Left renal cortex interstitium (tissue), 4 donors: ENCODE measurements at places on chromosomes 11 and 22.

- DNase-seq = no peak
Observed at GRCh38 chr22:39282645-39283321, 36.6 kb downstream of the RPL3 start.

DNA sequence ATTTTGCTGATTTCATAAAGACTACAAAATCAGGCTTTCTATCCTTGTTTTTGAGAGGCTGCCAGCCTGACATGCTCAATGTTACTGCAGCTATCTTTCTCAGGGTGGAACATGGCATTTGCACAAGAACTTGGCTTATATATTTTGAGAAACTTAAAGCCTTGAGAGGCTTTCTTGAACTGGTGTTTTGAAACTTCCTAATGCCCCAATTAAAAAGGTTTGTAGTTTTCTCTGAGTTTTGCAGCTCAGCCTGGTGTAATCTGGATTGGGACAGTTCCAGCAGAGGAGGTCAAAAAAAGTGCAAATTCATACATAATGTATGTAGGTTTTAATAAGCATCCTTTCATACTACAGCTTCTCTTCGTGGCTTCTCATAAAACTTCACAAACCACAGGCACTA, 223.4 kb downstream of the FAM76B start:
- no peak for DNase-seq

GRCh38 chr22:43624144-43624998, 187.7 kb downstream of the EFCAB6 start:
- DNase-seq = no peak

DNA sequence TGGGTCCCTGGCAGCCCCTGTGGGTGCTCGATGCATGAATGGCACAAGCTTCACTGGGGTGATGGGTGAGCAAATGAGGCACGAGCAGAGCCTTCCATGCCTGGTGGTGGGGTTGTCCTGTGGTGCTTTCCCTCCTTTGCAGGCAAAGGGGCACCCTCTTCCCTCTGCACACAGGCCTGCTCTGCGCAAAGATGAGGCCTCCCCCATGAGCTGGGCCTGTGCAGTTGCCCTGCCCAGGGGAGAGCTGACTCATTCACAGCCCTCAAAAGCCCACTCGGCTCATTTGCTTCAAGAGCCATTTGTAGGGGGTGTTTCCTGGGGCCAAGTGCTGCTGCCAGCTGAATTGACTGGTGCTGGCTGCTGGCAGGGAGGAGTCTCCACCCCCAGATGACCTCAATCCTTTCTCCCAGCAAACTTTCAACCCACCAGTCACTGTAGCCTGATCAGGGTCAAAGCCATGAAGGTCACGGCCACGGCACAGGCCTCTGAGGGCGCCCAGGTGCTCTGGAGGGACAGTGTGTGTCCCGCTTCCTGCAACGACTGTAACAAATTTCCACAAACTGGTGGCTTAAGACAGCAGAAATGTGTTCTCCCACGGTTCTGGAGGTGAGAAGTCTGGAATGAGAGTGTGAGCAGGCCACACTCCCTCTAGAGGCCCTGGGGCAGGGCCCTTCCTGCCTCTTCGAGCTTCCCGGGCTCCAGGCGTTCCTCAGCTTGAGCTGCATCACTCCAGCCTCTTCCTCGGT, 48.8 kb upstream of the ANO1 start:
- DNase-seq = no peak

DNA sequence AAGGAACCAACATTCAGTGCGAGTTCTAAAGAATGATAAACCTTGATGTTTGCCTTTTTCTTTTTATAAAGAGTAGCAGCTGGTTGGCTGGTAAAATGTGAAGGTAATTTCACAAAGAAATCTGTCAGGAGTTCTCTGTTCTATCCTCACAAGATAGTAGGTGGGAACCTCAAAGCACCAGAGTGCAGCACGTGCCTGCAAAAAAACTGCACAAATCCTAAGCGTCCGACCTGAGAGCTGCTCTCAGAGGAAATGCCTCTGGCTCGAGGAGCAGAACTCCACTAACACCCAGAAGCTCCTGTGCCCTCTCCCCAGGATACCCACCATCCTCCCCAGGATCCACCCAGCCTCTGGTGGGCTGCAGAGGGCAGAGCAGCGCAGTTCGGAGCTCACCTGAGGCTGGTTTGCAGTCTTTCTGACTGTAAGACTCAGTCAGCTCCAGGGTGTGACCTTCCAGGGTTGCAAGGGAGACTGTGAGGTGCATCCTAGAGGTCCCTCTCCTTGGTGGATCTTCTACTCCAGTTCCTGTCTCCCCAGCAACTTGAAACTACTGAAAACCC, 23.5 kb downstream of the PRDM10 start:
- DNase-seq = no peak

GRCh38 chr11:125074511-125075241, 11.6 kb downstream of the SLC37A2 start:
- DNase-seq = no peak

- no peak for DNase-seq
Observed at GRCh38 chr11:125193841-125194240, 29.3 kb downstream of the PKNOX2 start.

DNA sequence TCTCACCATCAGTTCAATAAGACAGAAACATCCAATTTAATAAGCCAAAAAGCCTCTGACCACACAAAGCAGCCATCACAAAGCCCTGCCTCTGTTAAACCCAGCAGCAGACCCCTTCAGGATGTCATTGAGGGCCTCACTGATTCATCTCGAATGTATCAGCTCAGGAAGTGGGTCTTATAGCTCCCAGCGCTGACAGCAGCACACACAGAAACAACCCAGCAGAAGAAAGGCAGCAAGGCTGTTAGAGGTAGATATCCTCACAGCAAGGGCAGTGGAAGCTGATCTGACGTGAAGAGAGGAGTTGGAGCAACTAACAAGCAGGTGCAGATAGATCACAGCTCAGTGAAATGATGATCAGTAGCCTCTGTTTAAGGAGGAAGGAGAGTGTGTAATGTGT, 86.2 kb upstream of the NCAM1 start:
- no peak for DNase-seq

DNA sequence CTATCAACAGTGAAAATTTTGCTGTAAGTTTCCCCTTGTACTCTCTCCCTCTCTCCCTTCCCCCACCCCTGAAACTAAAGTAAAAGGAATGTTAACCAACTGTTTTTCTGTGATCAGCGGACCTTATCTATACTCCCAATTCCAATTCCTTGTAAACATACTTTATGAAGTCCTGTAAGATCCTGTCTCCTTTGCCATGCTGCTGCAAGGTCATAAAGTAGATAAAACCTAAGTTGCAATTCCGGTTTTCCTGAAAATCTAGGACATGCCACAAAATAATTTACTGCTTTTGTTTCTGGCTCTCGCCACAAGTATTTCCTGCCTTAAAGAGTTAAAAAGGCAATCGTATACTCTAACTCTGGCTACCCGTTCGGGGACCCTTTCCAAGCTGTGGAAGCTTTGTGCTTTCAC, 1469.0 kb downstream of the LRRC4C start:
- peak; percentile 57 for DNase-seq

GRCh38 chr11:23403210-23404185, 543.2 kb upstream of the CCDC179 start:
- no peak for DNase-seq

DNA sequence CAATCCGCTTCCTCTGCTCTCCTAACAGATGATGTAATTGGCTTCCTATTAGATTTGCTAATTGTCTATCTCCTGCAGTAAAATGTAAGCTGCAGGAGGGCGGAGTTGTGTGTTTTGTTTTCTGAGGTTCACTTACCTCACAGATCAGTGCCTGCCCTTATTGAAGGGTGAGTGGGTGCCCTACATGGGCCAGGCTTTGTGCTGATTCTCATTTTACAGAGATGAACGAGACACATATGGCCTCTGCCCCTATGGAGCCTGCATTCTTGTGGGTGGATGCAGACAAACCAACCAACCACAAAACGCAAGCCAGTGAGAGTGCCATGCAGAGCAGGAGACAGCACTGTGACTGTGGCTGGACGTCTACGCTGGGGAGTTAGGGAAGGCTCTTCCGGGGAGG, 9.9 kb downstream of the TESMIN start:
- DNase-seq = no peak

- no peak for DNase-seq
Observed at GRCh38 chr22:37557321-37558001, 2.8 kb upstream of the CDC42EP1 start.

- DNase-seq = no peak
Observed at GRCh38 chr22:39723463-39723862, 152.9 kb downstream of the CACNA1I start.

DNA sequence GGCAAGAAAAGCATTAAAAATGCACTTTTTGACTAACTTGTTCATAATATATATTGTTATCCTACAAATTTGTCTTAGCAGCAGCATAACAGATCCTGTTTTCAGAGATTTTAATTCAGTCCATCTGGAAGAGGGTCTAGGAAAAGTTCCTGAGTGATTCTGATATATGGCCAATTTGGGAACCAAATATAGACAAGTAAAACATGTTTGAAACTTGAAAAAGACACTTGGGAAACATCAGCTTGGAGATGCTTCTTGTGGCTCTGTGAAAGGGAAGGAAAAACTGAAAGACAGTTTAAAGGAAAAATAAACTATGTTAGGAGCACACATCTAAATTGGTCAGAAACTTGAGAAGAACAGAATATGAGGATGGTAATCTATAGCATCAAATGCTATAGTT, 697.5 kb downstream of the CNTN5 start:
- no peak for DNase-seq

GRCh38 chr11:62499944-62500649, 46.5 kb downstream of the AHNAK start:
- no peak for DNase-seq

GRCh38 chr22:21657020-21657359, 8.8 kb upstream of the PPIL2 start:
- DNase-seq = no peak

DNA sequence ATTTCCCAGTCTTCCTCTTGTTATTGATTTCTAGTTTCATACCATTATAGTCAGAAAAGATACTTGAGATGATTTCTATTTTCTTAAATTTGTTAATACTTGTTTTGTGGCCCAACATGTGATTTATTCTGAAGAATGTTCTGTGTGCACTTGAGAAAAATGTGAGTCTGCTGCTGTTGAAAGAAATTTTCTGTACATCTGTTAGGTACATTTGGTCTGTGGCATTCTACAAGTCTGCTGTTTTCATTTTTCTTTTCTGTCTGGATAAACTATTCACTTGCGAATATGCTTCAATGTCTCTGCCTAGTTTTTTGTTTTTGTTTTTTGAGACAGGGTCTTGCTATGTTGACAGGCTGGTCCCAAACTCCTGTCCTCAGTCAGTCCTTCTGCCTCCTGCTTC, 26.4 kb upstream of the LUZP2 start:
- DNase-seq = no peak

DNA sequence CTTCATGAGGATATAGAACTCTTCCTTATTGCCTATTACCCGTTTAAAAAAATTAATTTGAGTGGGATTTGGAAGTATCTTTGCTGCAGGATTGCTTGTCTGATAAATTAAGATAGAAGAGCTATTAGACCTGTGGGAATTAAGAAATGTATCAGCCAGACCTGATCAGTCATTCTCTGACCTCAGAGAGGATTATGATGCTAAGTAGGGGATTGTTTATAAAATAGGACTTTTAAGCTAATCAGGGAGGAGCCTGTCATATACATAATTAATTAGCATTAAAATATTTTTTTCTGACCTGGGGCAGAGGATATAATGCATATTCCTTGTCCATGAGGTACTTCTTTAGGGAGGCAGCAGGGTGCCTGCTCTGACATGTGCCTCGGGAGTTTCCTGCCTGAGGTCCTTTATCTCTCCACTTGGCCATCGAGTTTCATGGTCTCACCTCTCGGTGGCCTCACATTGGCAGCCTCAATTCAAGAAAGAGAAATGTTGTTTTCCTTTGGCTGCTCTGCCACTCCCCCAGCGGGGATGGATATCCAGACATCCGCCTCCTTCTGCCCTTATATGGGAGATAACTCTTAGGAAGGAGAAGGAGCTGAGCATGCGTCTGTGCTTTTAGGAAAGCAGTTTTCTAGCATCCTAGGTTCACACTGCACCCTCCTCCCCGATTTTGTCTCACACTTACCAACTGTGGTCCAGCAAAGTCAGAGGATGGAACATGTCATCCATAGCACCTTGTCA, 41.1 kb downstream of the DIXDC1 start:
- no peak for DNase-seq

DNA sequence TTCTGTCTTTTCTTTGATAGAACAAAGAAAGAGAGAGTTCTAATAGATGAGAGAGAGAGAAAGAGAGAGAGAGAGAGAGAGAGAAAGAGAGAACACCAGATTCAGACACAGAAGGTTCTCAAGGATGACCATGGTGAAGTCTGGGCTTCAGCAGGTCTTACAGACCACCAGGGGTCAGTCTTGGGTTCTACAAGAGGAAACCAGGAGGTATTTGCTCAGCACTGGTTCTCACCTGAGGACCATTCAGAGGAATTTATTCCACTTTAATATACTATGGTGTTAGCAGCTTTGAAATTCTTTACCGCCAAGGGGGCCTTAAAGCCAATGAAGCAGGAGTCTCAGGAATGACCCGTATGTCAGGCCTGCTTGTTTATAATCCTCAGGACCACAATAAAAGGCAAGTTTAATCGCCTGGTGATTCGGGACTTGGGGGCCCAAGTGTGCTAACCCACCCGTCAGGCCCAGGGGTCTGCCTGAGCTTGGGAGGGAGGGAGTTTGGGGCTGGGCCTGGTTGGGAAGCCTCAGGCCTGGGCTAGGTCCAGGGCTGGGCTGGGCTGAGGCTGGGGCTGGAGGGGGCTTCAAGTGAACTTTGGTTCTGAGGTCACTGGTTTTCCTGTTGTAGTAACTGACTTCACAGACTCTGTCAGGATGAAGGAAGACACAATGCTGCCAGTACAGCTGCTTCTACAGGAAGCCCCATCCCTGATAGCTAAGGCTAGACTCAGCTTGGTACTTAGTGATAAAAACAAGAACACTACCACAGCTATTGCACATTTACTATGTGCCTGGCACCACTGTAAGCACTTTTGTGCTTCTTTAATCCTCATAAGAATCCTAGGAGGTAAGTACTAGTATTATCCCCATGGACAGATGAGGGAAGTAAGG, 179.2 kb upstream of the ZBED5 start:
- peak; percentile 56 for DNase-seq

DNA sequence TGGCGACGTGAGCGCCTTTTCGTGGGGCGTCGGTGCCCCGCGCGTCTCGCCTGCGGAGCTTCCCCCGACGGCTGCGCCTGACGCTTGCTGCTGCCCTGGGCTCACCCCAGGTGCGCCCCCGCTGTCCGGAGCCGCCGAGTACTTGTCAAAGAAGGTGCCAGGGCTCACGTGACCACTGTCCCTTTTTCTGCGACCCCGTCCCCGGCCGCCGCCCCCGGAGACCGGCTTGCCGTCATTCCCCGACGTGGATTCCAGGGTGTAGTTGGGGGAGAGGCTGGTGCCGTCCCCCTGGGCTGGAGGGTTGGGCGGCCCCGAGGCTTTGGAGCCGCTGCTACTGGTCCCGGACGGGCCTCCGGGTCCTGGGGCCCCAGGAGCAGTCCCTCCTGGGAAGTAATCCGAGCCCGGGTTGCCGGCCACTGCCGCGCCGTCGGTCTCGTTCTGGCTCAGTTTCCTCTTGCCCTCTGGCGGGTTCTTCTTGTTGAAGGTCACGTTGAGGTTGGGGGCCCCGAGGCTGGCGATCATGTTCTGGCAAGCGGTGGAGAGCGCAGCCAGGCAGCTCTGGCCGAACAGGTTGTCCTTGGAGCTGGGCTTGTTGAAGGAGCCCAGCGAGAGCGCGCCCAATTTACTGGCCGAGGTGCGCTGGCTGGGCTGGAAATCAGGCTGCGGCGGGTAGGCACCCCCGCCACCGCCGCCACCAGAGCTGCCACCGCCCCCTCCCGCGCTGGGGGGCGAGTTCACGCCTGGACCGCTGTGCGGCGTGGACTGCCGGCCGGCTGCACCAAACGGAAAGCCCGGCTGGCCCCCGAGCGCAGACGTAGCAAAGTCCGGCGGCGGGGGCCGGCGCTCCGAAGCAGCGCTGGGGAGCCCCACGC, 3.8 kb downstream of the MN1 start:
- DNase-seq = no peak
